ENCODE measurements at places on chromosomes 1 and 21.

GRCh38 chr1:12407050-12407961 lies 177.5 kb downstream of the VPS13D start:
- DNase-seq = no peak

DNA sequence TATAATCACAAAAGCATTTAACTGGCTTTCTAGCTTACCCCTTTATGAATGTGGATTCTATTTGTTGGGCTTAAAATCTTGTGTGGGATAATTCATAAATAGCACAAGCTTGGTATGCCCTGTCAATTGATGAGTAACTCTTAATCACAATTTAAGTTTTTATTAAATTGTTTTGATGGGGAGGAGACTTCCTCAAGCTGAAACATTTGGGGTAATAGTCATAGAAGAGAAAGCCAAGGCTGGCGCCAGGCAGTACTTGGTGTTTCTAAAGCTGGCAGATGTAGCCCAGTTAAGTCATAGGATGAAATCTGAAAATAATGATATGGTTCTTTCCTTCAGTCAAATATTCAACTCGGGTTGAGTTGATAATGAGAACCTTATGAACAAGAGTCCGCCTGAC lies 167.2 kb downstream of the FMN2 start:
- DNase-seq = no peak

DNA sequence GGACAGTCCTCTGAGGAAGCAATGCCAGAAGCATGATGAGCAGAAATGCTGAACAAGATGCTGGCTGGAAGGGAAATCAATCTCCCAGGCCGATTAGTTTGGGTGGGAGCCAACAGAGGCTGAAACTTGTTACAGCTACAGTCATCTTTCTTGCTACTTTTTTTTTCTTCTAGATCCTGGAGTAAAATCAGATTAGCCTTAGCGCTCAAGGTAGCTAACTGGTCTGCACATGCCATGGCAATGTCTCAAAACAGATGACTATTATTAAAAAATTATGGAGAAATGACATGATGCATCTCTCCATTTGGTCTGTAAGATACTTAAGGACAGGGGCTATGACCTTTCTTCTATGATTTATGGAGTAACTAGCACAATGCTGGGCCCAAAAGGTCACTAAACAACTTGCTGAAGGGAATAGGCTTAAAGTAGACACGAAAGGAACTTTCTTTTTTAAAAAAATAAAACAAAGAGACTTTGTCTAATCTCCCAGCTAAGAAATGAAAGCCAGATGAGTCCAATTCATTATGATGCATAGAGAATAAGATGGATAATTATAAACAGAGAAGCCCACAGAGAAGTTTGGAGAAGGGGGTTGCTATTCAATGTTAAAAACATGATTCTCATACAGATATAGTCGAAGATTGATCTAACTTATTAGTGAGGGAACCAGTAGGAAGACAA lies 42.5 kb downstream of the UTP25 start:
- DNase-seq = no peak

DNA sequence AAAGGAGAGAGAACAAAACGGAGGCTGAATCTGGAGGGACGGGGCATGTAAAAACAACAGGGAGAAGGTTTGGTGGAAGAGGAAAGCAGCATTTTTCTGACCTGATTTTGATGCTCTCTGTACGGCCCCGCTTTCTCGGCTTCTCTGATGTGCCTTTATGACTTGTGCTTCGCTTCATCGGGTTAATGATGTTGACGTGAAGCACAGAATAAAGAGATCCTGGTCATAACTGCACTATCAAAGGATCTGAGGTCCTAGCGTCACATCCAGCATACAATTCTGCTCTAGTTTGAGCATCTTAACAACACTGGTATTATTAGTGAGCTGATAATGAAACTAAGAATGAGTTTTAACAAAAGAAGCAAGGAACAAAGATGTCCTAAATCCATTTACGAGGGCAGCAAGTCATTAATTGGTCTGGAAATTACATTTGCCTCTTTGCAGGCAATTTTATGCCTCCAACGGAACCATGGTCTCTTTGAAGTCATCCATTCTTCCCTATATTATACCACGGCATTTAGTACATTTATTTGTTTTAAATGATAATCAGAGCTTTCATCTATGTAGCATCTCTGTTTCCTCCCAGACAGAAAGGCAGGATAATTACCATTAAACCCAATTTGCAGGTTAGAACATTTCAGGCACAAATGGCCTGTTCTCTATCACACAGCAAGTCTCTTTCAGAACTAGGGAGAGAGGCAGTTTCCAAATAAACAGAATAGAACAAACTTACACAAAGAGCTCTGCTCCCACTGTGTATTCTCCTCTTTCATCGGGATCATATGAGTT lies 45.3 kb upstream of the B3GALNT2 start:
- no peak for DNase-seq

DNA sequence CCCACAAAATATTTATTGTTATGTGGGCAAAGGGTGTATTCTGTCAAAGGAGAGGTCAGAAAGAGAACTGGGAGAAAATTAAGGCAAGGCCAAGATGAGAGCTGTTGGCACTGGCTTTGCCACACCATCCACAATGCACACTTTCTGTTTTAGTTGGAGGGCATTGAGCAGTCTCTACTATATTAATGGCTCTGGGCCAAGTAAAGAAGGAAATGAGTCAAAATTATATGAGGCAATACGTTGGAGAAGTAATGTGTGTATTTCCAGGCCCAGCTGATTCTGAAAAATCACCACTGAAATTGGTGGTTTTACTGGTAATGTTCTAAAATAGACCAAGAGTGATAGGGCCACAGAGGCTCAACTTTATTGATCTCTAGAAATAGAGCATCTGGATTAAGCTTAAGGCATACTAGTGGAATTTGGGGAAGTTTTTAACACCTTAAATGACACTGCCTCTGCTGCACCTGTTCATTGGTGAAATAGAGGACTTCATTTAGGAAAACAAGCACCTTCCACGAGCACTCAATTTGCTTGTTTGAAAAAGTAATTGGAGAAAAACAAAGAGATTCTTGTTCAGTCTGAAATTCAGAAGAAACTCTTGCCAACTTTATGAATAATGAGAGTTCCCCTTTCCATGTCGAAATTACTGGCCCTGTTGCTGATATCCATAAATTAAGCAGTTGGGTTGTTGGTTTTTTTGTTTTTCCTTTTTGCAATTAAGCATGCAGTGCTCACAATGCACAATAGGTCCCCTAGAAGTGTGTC lies 424.9 kb downstream of the ADGRL2 start:
- DNase-seq = peak; percentile 31

DNA sequence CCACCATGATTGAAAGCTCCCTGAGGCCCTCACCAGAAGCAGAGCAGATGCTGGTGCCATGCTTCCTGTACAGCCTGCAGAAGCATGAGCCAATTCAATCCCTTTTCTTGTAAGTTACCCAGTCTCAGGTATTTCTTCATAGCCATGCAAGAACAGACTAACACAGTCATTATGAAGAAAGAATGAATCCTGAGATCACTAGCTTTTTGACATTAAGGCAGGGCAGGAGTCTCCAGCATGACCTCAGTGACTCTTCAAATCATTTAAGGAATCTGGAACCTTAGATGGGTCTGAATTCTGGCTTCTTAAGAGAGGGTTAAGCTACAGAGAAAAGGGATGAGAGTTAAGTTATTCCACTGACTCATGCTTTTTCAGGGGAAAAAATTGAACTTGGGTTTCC lies 79.0 kb downstream of the PTPN14 start:
- no peak for DNase-seq

GRCh38 chr1:43309405-43310025 lies 8.7 kb downstream of the TIE1 start:
- no peak for DNase-seq

- no peak for DNase-seq
Measured at GRCh38 chr21:41066086-41066938, 101.6 kb upstream of the BACE2 start.

- no peak for DNase-seq
Measured at GRCh38 chr21:46048926-46049889, 48.7 kb upstream of the COL6A2 start.

- DNase-seq = no peak
Measured at GRCh38 chr21:30582870-30583269, 7.3 kb downstream of the KRTAP22-2 start.

DNA sequence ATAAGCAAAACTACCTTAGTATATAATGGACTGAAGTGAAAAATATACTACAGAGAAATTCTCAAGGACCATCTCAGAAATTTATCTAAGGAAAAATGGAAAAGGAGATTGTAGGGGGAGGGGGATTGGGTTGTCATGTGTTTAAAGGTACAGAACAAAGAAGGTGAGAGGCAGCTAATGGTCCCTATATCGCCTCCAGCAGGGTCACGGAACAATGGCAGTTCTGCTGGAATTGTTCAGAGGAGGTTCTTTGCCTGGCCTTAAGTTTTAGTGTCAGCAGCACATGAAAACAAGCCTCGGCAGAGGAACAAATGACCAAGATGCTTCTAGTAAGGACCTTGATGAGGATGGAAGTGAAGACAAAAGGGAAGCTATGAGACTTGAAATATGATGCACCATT lies 42.0 kb upstream of the RGS2 start:
- no peak for DNase-seq

- no peak for DNase-seq
Measured at GRCh38 chr1:158203693-158204457, 23.2 kb downstream of the CD1D start.

DNA sequence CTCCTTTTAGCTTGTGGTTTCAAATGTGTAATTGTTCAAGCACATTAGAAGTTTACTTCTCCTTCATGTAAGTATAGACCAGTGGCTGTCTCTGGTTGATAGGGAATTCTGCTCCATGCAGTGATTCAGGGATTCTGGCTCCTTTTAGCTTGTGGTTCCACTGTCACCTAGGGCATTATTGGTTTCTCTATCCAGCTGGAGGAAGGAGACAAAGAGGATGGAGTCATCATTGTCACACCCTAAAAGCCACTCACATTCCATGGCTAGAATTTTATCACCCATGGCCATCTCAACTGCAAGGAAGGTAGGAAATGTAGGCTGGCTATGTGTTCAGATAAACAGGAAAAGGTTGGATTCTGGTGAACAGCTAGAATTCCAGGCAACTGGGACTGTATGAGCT lies 131.2 kb downstream of the URB2 start:
- DNase-seq = no peak

DNA sequence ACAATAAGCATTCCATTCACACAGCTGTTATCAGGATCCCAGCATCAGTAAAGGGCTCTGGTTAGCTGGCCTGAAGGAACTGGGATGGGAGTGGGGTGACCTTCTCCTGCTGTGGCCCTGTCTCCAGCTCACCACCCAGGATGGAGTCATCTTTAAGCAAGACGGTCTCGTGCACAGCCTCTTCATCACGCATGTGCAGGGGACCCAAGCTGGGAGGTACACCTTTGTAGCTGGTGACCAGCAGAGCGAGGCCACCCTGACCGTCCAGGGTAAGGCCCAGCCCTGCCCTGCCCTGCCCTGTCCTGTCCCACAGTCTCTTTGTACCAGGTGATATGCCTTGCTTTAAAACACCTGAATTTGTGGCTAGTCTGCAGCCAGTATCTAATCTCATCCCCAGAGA lies 24.3 kb downstream of the IGFN1 start:
- no peak for DNase-seq

- DNase-seq = no peak
Measured at GRCh38 chr1:165942062-165942461, 114.6 kb downstream of the UCK2 start.

GRCh38 chr1:11013160-11013531 lies 692 bp downstream of the TARDBP start:
- no peak for DNase-seq

GRCh38 chr1:234342774-234343173 lies 30.5 kb upstream of the COA6 start:
- DNase-seq = no peak

DNA sequence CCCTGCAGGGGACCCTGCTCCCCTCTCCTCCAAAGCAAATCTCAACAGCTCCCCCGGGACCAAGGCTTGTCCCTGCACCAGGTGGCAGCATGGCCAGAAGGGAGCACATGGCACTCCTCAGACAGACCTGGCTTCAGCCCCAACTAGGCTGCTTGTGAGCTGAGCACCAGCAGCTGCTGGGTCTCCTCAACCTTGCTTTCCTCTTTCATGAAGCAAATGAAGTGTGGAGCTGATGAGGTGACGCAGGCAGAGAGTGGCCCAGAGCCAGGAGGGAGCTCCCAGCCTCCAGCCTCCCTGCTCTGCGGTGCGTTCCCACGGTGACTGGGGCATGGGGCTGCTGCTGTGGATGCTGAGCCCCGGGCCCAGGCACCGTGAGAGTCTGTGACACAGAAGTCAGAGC lies 34.0 kb downstream of the MEGF6 start:
- no peak for DNase-seq

Data from HL-60 (cell line).